ENCODE measurements at places on chromosomes 12 and 14.
A peak's percentile ranks its signal among the peaks of the same experiment; 100 is the strongest.

DNA sequence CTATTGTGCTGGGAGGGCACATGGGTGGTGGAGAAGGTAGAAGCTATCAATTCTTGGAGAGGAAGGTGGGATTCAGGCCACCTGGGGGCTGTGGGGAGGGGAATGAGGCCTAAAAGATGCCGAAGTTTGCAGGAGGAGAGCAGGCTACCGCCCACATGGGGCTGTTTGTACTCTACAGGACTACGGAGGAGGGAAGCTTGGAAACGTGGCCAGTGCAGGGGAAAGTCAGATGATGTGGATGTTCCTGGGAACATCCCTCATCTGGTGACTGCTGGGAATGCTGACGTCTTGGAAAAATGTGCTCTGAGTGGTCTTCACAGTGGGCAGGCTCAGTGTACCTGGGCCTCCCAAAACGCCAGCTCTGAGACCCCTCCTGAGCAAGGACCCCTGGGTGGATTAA, 78.5 kb downstream of the TNFAIP2 start:
- DNase-seq = no peak

- no peak for DNase-seq
These were observed 8.8 kb downstream of the LPCAT3 start for GRCh38 chr12:7009512-7009911.

DNA sequence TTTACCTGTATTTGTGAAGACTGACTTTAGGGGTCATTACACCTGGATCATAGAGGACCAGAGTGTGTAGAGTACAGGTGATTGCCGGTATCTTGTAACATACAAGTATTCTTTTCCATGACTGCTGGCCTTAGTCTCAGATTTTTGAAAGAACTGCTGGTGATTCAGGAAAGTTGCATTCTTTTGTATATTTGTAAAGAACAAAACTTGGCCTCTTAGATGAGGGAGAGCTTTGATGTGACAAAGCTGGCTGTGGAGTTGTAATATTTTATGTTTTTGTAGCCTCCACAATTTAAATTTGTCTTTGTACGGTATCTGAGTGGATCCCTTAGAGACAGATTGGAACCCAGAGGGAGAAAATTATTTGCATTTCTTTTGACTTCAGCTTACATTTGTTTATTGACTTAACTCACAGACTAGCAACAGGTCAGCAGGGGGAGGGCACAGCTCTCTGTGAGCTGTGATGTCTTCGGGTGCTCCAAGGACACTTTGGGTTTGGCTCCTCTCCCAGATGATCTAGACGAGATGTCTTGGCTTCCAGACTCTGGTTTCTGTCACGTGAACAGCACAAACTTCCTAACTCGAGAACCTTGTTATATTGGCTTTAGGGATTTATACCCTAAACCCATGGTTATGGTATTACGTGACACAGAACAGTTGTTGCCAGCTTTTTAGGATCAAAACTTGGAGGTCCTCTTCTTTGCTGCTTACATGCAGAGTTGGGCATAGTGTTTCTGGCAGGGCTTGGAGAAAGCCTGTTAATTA, 65.9 kb downstream of the DAAM1 start:
- peak; percentile 46 for DNase-seq

GRCh38 chr12:120397824-120398540, 29.0 kb upstream of the MSI1 start:
- no peak for DNase-seq

DNA sequence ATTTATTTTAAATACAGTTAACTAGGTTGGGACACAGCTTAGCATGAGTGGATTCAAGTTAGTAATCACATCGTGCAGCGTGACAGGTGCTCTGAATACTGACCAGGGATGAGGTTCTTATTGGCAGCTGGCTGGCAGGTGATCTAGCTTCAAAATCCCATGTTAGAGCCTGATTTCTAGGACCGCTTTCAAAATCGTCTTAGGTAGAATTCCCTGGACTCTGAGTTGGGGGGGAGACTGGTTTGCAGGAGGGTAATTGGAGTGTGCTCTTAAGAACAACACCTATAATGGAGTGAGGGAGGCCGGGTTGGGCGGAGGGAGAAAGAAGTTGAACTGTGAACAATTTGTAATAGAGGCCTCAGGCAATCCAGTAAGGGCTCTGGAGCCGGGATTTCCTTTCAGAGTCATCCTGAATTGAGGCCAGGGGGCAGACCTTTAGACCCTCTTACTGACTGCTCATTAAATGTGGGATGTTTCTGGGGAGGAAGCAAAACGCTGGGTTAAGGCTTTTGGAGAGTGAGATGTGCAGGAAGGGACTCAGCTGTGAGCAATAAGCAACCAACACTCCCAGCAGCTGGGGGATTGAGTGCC, 874 bp upstream of the YARS2 start:
- no peak for DNase-seq

- DNase-seq = no peak
These were observed 988 bp upstream of the TMEM263 start for GRCh38 chr12:106954462-106955376.

GRCh38 chr12:2311020-2311778, 258.4 kb downstream of the CACNA1C start:
- DNase-seq = no peak

DNA sequence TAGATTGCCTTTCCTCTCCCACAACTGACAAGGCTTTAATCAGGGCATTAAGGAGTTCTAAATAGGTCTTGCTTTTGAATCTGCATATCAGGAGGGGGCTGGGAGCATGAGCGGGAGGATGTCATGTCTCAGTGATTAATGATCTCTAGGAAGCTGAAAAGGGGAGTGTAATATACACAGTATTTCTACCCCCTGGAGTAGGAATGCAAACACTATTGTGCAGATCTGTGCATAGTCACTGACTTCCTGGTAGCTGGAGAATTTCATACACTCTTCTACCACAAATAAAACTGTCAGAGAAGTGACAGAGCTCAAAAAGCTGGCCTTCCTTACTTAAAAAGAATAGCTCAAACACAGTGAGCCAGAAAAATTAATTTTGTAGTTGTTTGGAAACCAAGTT, 65.8 kb downstream of the RIC8B start:
- DNase-seq = peak; percentile 16

GRCh38 chr12:3130057-3130830, 53.1 kb downstream of the TSPAN9 start:
- DNase-seq = no peak

DNA sequence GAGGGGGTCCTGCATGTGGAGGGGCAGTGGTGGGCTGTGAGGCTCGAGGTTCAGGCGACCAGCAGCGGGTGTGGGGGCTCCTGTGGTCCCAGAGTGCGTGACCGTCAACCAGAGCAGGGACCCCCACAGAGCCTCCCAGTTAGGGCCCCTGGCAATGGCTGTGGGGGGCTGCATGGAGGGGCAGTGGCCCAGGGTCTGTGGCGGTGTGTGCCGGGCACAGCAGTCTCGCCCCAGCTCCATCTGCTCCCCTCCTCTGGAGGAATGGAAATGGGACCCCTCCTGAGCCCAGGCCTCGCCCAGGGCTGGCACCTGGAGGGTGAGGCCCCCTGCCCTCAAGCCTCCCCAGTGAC, 210.8 kb upstream of the C14orf180 start:
- DNase-seq = no peak

GRCh38 chr12:132516095-132517012, 26.4 kb downstream of the FBRSL1 start:
- no peak for DNase-seq

DNA sequence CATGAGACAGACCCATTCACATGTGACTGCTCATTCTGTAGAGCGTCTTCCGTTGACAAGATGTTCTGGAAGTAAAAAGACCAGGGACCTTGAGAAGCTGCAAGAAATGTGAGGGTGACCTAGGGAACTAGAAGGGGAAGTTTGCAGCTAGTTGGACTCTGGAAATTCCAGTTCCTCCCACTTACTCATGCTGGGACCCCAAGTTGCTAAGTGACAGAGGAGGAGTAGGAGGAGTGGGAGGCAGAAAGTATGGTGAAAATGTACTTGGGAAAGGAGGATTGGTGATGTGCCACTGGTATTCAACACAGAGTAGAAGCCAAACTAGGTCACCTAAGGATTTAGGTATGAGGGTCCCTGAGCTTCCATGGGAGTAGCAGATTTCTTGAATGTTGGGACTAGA, 132.4 kb downstream of the KCNA5 start:
- DNase-seq = no peak

- peak; percentile 55 for DNase-seq
These were observed 16.4 kb downstream of the ARID2 start for GRCh38 chr12:45745861-45746277.

DNA sequence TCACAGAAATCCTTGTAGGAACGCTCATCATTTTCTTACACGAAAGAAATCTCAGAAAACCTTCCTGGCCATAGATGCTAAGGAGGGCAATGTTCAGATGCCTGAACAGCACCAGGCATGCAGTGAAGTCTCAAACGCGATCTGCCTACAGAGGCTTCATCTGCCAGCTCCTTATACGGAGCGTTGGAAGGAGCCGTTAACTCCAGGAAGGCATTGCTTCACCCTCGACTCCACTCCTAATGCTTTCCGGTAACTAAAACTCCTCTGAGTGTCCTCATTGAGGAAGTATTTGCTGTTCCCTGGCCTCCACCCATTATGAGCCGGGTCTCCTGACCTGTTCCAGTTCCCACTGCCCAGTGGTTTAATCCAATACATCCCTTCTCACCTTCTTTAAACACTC, 502.7 kb downstream of the BCL11B start:
- DNase-seq = no peak

GRCh38 chr14:57974896-57975295, 109.0 kb upstream of the SLC35F4 start:
- no peak for DNase-seq

- DNase-seq = no peak
These were observed 31.4 kb downstream of the EVL start for GRCh38 chr14:100096656-100097055.

- DNase-seq = no peak
These were observed 12.7 kb downstream of the TSPAN11 start for GRCh38 chr12:30939234-30939633.

- DNase-seq = no peak
These were observed 2.3 kb downstream of the JDP2 start for GRCh38 chr14:75430116-75430515.

DNA sequence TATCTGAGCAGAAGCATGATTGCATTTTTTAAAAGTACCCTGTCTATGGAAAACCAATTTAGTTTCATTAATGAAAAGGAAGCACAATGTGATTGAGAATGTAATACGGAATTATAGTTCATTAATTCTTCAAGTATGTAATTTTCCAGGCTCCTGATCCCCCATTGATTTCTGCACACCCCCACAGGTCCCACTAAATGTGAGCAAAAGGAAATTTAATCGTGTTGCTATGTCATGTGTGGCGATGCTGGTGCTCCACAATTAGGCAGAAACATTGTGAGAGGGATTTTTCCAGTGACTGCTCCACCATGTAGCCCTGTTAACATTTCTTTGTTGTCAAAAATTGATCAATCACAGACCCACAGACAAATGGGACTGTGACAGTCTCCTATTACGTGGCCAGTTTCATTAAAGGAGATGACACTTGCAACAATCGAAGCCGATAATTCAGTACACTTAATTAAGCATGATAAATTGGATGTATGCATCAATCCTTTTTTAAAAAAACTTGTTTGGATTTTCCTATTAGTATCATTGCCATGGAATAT, 306.0 kb downstream of the NELL2 start:
- no peak for DNase-seq

DNA sequence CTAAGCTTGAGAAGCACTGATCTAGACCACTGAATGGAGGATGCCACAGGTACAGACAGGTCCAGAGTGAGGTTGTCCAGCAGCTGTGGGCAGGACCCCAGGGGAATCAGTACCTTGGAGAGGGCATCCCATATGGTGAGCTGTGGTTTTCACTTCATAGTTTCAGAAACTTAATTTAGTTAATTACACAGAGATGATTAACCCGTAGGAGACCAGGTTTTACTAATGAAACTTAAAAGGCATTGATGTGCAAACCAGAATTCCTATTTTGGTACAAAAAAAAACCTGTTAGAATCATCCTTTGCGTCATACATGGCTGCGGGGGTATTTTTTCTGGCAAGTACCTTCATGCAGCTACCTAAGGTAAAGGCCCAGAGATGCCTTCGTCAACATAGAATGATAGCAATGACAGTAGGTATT, 159.3 kb downstream of the DACT1 start:
- no peak for DNase-seq

GRCh38 chr12:102912258-102912657, 4.8 kb downstream of the PAH start:
- DNase-seq = no peak

DNA sequence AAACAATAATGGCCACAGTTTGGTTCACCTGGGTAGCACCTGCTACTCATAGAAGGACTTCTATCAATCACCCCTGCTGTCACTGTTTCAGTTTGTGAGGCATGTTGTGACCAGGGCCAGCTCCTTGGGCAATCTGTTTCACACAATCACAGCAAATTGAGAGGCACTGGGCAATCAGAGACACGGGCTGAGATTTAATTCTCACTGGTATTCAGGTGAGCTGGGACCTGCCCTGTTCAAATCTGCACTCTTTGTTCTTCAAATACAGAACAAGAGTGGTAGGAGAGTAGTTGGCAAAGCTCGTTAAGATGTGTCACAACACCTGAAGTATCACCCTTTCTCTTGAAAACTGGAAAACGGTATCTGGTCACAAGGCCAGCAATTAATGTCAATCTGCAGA, 57.8 kb upstream of the NAP1L1 start:
- DNase-seq = no peak

- no peak for DNase-seq
These were observed 56.1 kb downstream of the RERG start for GRCh38 chr12:15165012-15165659.

GRCh38 chr12:68850390-68850789, 42.4 kb downstream of the MDM2 start:
- no peak for DNase-seq

DNA sequence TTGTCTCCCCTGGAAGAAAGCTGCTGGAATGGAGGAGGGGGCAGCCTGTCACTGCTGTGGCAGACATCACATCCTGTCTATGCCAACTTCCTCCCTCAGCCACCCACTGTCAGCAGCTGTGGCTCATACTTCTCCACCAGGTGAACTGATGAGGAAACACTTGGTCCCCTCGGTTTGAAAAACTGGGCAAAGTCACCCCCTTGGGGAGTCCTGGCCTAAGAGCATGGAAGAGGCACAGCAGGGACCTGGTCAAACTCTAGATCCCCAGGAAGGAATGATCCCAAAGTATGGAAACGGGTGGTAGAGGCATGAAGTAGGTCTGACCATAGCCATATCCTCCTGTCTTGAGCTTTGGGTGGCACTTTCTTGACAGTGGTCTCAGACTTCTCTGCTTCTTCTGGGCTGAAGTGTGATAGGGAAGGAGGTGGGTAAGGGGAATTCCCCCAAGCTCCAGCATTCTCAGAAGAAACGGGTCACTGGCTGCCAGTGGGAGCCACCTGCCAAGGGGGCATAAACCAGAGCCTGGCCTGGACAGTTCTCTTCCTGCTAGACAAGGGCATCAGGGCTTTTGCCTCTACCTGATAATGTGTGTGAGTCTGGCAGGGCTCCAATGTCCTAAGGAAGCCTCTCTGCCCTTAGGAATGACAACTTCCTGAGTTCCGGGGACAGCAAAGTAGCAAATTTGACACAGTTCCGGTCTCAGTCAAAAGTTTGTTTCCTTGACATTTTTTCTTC, 36.0 kb downstream of the FMNL3 start:
- no peak for DNase-seq

All from SK-MEL-5 (cell line).